ENCODE measurements at places on chromosomes 6 and 20.
A peak's percentile ranks its signal among the peaks of the same experiment; 100 is the strongest.

- DNase-seq: no peak
These were observed 833.2 kb downstream of the MAFB start for GRCh38 chr20:39855799-39856198.

DNA sequence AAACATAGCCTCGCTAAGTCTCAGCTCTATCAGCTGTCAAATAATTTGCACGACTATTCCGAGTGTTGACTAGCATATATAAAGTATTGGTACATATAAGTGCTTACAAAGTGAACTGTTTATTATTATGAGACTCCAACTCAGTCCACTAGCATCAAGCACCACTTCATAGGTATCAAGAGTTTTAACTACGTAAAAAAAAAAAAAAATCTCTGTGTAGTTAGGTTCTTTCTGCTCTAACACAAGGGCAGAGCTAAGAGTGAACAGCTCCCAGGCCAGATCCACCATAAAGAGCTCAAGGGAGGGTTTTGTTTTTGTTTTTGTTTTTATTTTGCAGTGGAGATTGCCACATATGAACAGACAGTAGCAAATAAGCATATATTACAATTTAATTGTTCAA is 309.8 kb upstream of the SGK1 start:
- no peak for DNase-seq

GRCh38 chr20:52494244-52494643 is 302.7 kb upstream of the ZFP64 start:
- peak; percentile 16 for DNase-seq

- DNase-seq: no peak
These were observed 52.4 kb downstream of the FNDC1 start for GRCh38 chr6:159221486-159222170.

GRCh38 chr6:4402477-4402976 is 267.2 kb upstream of the ECI2 start:
- DNase-seq: no peak

- no peak for DNase-seq
These were observed at the start of gene EMILIN3 for GRCh38 chr20:41366546-41367392. TSS of gene EMILIN3 (minus strand) at chr20:41366818. CDS start at chr20:41366634, 184 bp downstream.

DNA sequence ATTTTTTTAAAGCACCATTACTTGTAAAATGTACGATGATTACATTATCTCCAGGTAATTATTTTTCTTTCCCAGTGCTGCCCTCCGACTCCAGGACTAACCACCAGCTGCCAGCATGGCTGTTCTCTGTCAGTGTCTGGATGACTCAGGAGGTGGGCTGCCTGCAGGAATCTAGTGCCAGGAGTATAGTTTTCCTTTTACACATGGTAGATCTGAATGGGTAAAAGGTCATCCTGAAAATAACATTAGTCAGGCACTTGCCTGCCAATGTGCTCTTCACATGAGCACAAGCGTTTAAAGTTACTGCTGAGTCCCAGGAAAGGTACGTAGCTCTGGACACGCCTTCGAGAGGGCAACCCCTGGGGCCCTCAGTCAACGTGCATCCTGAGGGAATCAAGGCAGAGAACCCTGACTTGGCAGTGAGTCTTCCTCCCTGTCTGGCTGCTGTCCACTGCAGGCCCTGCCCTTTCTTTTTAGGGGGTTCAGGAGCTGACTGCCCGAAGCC is 2.4 kb downstream of the DYNLT1 start:
- DNase-seq: no peak

DNA sequence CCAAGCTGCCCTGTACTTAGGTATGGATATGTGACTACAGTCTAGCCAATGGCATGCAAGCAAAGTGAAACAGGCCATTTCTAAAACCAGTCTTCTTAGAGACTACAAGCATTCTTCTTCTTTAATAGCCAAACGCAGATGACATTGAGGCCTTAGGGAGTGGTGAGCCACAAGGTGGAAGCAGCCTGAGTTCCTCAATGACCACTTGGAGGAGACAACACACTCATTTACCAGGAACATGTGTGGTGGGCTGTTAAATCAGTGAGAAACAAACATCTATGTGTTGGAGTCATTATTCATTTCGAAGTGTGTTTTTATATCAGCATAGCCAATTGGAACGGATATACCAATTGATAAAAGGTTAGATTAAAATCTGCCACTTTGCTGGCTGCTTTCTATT is 122.0 kb downstream of the GFRAL start:
- no peak for DNase-seq

Data from nucleus accumbens (tissue), 56 donors.